ENCODE measurements at places on chromosomes 16 and 17.

GRCh38 chr17:73346501-73347162 lies 34.8 kb upstream of the CDC42EP4 start:
- no peak for DNase-seq

- DNase-seq = no peak
Observed at GRCh38 chr17:38671939-38672720, 2.6 kb downstream of the EPOP start.

- DNase-seq = peak; percentile 10
Observed at GRCh38 chr17:2244545-2245525, 58.8 kb downstream of the SMG6 start.

DNA sequence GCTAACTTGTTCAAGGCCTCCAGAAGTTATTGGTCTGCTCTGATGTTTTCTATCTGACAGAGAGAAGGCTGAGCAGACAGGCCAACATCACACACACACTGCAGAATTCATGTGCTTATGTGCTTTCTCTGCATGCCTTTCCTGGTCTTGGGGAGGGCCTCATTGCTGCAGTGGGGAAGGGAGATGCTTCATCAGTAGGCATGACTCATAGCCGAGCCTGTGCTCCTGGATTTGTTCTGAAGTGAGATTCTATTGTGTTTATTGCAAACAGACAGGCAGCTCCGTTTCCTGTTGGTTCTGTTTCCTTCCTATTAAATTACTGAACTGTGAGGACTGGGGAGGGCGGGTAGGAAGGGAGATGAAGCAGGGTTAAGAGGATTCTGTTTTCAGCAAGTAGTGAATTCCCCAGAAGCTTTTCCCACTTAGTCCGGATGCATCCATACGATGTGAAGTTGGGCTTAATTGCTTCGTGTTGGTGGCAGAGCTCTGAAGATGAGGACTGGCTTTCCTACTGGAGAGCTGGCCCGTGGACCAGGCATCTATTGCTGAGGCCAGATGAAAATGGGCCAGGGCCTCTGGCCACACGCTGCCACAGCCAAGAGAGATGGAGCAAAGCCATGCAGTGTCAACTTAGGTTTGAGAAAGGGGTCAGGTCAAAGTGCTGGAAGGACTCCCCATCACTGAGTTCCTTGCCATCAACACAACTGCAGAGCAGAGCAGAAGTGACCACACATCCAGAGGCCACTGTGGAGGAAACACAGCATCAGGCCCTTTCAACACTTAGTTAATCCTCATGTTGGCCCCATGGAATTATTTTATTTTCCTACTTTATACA lies 179.3 kb downstream of the UTP18 start:
- no peak for DNase-seq

GRCh38 chr17:13135506-13135905 lies 117.7 kb upstream of the ELAC2 start:
- no peak for DNase-seq

DNA sequence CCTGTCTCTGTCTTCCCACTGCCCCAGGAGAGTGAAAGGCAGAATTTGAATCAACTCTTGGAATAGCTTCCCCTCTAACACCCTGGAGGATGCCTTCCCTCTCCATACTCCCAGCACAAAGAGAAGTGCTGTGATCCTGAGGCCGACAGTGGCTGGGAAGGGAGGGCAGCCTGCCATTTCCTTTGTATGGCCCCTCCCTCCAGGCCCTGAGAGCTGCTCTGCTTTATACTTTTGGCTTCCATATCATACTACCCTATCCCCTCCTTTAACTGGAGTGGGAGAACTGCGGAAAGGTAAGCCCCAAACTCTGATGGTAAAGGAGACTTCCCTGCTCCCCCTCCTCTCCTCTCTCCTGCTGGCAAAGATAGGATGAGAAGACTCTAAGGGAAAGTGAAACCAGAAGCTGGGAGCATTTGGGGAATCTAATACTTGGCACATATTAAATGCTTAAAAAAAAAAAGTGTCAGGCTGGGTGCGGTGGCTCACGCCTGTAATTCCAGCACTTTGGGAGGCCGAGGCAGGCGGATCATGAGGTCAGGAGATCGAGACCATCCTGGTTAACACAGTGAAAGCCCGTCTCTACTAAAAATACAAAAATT lies 4.1 kb upstream of the MED24 start:
- DNase-seq = no peak

GRCh38 chr17:19551165-19551564 lies 17.5 kb downstream of the SLC47A1 start:
- no peak for DNase-seq

GRCh38 chr16:1308036-1308976 lies 1.1 kb upstream of the UBE2I start:
- DNase-seq = no peak

DNA sequence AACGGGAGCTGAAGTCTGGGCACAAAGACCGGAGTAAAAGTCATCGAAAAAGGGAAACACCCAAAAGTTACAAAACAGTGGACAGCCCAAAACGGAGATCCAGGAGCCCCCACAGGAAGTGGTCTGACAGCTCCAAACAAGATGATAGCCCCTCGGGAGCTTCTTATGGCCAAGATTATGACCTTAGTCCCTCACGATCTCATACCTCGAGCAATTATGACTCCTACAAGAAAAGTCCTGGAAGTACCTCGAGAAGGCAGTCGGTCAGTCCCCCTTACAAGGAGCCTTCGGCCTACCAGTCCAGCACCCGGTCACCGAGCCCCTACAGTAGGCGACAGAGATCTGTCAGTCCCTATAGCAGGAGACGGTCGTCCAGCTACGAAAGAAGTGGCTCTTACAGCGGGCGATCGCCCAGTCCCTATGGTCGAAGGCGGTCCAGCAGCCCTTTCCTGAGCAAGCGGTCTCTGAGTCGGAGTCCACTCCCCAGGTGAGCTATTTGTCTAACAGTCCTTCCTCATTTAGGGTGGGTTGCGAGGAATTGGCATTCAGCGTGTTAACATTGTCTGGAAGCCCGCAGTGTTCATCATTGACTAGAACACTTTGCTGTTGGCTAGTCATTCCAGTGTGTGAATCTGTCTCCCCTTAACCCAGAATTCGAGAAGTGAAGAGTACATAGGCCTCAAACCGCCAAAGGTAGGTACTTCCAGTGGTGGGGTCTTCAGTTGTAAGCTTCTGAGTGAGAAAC lies 1.5 kb downstream of the CDK12 start:
- DNase-seq = no peak

DNA sequence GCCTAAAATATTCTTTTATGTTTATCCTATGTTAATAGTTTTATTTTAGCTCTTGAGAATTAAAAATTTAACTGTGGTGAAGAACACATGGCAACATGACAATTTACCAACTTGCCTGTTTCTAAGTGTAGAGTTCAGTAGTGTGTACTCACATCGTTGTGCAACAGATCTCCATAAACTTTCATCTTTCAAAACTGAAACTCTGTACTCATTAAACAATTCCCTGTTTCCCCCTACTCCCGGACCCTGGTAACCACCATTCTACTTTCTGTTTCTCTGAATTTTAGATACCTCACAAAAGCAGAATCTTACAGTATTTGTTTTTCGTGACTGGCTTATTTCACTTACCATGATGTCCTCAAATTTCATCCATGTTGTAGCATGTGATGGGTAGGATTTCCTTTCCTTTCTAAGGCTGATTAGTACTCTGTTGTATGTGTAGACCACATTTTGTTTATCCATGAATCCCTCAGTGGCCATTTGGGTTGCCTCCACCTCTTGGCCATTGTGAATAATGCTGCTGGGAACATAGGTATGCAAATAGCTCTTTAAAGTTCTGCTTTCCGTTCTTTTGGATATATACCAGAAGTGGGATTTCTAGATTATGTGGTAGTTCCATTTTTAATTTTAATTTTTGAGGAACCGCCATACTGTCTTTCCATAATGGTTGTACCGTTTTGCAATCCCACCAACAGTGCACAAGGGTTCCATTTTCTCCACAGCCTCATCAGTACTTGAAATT lies 17.4 kb downstream of the IST1 start:
- no peak for DNase-seq

- no peak for DNase-seq
Observed at GRCh38 chr16:57667526-57668262, 412 bp upstream of the ADGRG3 start.

- DNase-seq = no peak
Observed at GRCh38 chr17:76524598-76525512, 12.7 kb downstream of the CYGB start.

DNA sequence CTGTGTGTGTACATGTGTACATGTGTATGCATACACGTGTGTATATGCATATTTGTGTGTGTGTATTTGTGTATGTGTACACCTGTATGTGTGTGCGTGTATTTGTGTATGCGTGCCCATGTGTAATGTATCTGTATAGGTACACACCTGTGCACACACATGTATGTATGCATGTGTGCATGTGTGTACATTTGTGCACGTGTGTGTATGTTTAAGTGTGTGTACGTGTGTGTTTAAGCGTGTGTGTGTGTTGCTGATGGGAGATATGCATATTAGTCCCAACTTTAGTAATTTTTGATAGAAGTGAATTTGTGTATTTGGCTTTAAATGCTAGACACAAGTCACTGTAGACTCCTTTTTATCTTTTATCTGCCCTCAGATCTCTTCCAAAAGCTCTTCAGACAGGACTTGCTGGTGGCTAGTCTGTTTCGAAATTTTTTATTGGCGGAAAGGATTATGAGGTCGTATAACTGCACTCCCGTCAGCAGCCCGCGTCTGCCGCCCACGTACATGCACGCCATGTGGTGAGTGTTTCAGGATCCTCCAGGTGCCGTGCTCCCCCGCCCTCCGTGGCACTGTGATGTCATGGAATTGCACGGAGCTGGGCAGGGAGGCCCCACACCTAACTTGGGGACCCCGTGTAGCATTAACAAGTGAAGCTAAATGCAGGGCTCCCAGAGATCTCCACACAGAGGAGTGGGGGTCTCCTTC lies 168.8 kb upstream of the CHMP6 start:
- DNase-seq = no peak

- DNase-seq = no peak
Observed at GRCh38 chr17:56571456-56571855, 22.0 kb upstream of the NOG start.

DNA sequence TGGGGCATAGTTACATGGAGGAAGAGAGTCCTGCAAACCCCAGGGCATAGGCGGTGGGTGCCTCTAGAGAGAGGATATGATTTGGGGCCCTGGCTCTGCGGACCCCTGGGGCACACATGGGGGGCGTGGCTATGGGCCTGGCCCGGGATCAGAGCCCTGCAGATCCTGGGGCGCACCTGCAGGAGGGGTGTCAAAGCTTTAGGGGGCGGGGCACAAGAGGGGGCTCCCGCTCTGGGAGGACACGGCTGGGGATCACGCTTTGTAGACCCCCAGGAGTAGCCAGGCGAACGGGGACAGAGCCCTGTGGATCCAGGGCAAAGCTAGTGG lies 497 bp downstream of the BCL7C start:
- DNase-seq = no peak

DNA sequence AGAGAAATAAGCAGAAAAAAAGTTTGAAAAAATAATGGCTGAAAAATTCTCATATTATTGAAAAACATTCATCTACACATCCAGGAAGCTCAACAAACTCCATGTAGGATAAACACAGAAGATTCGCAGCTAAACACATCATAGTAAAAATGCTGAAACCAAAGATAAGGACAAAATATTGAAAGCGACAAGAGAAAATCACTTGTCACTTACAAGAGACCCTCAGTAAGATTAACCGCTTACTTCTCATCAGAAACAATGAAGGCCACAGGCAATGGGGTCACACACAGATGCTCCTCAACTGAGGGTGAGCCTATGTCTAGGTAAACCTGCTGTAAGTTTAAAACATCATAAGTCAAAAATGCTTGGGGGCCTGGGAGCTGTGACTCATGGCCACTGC lies 38.1 kb upstream of the METRNL start:
- DNase-seq = no peak

GRCh38 chr16:88375996-88376834 lies 6.5 kb upstream of the ZNF469 start:
- no peak for DNase-seq

- no peak for DNase-seq
Observed at GRCh38 chr17:13002761-13003453, 14.9 kb downstream of the ELAC2 start.

GRCh38 chr17:8074554-8074953 lies 13.0 kb downstream of the ALOX12B start:
- DNase-seq = no peak

DNA sequence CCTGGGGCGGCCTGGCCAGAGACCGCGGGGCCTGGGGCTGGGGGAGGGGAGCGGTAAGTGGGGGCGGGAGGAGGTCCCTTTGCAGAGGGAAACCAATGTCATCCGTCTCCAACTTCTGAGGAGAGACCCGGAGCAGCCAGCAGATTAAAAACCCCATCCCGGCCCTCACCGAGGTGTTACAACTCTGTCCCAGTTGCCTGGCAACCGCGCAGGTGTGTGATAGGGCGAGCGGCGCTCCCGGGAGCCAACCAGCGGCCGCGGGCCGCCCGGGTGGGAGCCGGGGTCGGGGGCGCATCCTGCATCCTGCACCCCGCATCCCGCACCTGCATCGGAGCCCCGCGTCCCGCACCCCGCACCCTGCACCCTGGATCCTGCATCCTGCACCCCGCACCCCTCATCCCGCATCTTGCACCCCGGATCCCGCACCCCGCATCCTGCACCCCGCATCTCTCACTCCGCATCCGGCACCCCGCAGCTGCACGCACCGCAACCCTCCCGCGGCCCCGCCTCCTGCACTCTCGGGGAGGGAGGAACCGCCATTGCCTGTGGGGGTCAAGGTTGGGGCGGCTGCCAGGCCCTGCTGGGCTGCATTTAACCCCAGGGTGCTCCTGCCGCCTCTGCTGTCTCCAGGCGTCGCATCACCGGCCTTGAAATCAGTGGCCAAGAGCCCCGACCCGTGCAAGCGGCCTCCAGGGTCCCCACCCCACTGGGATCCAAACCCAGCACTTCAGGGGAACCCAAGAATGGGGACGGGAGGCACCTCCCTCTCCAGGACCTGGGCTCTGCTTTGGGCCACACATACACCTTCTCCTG lies 47.3 kb downstream of the RTN4RL1 start:
- DNase-seq = no peak

DNA sequence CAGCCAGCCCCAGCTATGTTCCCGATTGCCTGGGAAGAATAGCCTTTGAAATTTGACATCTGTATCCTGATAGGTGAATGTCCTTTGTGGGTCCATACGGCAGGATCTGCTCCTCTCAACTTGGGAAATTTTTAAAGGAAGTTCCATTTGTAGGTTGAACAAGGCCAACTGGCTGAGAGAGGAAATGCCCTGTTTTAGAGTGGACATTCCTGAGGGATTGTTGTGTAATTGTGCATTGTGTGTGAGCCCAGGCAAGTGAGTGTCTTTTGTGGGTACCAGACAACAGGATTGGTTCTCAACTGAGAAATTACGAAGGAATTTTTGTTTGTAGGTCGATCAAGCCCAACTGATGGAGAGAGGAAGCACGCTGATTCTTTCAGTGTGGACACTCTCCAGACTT lies 2.6 kb upstream of the CPHXL2 start:
- DNase-seq = no peak

DNA sequence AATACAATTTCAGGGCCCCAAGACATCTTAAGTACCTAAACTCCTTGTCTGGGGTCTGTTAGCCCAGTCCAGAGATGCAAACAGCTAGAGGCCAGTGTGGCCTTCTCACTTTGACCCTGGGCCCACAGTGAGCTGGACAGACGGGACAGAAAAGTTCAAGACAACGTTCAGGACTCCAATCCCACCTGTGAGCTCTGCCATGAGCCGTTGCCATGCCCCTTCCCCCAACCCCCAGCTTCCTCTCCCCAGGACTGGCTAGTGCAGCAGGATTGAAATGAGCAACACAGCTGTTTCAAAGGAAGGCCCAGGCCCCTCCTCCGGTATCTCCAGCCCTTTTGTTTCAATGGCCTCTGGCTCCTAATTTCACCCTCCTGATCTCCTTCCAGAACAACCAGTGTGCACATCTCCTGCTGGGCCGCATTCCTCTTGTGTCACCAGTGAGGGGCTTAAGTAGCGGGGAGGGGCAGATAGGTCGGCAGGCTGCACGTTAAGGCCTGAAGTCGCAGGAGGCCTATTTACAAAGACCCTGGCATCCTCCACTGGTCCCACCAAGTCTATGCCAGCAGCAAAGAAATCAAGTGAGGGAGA lies 11.3 kb downstream of the AXIN2 start:
- DNase-seq = no peak

All from DMS 273 treated with DMSO at 0.1 percent for 48 hours (cell line).